Spinal cord (tissue), 10 donors: ENCODE measurements at places on chromosomes 12 and 14. TPM values are rescaled to one million over a fixed set of nuclear protein-coding genes. Genes with fewer than 3 reads are reported as not detected.

- no peaks in the 10 kb centered on the region for H3K27me3 ChIP-seq
- no peak for DNase-seq
- peaks cover 13% of the 10 kb centered on the region for H3K4me1 ChIP-seq
These were observed 26.4 kb upstream of the HIGD1C start for GRCh38 chr12:50925920-50926319.

SLC2A13 gene
- 22.7 TPM for total RNA-seq

AKAP6 gene
- total RNA-seq, result 79.8 TPM

GRCh38 chr12:26715232-26715631 lies 117.8 kb downstream of the ITPR2 start:
- no peak overlapping the region for H3K27ac ChIP-seq
- no peaks in the 10 kb centered on the region for H3K27me3 ChIP-seq
- peaks cover 3% of the 10 kb centered on the region for H3K36me3 ChIP-seq
- no peaks in the 10 kb centered on the region for H3K4me1 ChIP-seq
- no peak overlapping the region for H3K4me3 ChIP-seq
